ENCODE measurements at places on chromosomes 6 and 20.

DNA sequence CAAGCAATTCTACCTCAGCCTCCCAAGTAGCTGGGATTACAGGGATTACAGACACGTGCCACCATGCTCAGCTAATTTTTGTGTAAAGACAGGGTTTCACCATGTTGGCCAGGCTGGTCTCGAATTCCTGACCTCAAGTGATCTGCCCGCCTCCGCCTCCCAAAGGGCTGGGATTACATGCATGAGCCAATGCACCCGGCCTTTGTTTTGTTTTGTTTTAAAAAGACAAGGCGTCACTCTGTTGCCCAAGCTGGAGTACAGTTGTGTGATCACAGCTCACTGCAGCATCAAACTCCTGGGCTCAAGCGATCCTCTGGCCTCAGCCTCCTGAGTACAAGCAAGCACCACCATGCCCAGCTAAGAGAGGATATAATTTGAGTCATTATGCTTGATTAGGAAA, 5.4 kb downstream of the SERINC3 start:
- DNase-seq = no peak

DNA sequence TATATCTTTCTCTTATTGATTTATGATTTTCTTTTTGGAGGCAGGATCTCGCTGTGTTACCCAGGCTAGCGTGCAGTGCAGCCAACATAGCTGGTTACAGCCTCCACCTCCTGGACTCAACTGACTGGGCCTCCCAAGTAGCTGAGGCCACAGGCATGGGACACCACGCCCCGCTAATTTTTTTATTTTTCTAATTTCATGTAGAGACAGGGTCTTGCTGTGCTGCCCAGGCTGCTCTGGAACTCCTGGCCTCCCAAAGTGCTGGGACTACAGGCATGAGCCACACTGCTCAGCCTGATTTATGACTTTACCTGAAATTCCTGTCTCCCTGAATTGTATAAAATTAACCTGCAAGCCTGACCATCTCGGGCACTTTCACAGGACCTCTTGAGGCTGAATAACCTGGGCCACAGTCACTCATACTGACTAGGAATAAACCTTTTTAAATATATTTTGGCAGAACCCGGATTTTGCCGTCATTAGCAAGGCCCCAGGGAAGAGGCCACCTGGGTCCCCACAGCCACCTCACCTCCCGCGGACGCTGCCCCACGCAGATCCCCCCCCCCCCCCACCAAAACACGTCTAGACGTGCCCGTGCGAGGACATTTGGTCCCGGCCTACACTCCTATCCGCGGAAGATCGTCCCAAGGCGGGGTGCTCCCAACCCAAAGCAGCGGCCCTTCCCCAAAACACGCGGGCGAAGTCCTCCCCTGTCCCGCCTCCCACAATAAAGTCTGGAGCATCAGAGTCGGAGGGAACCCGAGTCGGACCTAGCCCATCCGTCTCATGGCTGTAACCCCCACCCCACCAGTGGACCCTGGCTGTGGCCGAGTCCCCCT, 902 bp downstream of the ZNF337 start:
- no peak for DNase-seq

GRCh38 chr6:127959869-127960268, 59.0 kb upstream of the THEMIS start:
- no peak for DNase-seq

DNA sequence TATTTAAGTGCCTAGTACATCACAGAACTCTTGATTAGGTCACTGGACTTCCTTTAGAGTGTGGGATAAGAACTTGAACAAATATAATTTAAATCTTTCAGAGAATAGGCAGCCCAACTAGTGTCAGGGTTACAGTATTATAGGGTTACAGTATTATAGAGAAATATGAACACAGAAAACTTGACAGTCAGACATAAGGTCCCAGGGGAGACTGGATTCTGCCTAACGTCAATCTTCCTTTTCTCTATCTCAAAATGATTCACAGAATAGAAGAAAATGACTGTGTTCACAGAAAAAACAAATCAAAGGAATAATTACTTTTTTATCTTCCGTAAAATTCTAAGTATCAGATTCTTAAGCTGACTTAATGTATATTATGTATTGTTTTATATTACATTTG, 623.8 kb downstream of the HTR1B start:
- no peak for DNase-seq

DNA sequence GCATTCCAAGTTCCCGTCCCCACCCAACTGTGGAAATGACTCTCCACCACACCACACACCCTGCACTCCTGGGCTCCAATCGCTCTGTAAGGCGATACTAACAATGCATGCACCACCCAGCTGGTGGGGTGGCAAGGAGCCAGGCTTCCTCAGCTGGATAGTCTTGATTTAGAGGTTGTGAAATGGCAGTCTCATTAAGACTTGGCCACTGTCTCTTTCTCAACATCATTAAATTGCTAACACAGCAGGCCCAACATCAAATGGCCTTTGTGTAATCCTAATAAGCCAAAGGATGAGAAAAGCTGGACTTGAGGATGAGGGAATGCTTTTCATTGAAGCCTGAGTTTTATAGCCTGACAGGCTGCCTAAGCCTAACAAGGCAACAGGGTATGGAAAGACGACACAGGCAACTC, 223.7 kb downstream of the GMDS start:
- peak; percentile 56 for DNase-seq

GRCh38 chr6:168420084-168420483, 20.9 kb upstream of the SMOC2 start:
- DNase-seq = no peak

GRCh38 chr20:31861385-31862156, 8.8 kb downstream of the DUSP15 start:
- peak; percentile 44 for DNase-seq

GRCh38 chr6:28337121-28337520, 1.2 kb upstream of the ZSCAN31 start:
- DNase-seq = no peak

DNA sequence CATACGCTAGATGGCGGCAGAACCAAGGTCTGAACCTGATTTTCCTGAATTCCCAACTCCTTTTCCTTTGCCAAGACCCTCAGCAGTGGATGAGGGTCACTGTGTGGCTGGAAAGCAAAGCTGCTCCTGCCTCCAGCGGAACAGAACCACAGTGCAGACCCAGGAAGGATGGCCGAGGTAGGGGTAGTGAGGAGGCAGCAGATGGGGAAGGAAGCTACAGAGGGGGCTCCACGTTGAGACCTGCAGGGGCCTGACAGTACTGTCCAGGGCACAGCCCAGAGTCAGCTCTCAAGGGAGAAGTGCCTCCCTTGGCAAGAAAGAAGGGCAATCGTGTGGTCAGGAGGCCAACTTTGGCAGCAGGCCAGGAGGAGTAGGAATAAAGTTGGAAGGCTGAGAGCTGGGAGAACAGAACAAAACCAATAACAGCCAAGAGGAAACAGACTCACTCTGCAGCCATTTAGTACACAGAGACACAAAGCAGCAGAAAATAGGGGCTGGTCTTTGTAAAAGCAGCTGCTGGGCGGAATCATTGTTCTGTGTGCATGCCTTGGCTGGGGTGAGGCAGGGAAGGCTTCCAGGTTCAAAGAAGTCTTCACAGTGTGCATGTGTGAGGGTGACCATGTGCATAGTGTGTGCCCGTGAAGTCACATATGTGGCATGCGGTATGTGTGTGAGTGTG, 3.1 kb downstream of the GABRR2 start:
- no peak for DNase-seq

GRCh38 chr6:133645966-133646740, 242.8 kb upstream of the TCF21 start:
- DNase-seq = no peak

- DNase-seq = no peak
Observed at GRCh38 chr6:30687659-30688431, 1.4 kb upstream of the PPP1R18 start.

DNA sequence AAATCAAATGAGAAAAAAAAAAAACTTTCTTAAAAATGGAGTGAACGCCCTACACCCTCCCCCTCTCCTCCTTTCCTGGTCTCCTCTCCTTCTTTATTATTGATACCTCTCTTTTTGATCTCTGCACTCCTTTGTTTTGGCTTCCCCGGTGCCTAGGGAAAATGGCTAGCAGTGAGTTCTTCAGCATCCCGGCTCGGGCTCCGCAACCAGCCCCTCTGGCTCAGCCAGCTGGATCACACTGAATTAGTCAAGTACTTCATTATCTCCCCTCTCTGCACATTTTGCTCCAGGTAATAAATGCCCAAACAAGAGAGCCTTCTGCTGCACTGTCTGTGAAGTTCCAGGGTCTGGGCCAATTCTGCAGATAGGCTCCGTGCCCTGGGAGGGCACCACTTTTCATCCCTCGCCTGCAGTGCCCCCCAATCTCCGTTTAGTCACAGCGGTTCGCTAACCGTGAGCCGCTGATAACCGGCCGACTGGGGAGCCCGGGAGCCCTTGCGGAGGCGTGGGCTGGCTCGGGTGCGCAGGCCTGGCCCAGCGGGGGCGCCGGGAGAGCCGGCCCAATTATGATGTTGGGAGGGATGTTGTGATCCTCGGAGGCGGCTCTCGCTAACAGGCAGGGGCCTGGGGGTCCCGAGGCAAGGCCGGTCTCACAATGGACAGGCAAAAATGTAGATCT, 301.9 kb downstream of the TFAP2A start:
- no peak for DNase-seq

GRCh38 chr20:9981829-9982228, 53.0 kb upstream of the ANKEF1 start:
- no peak for DNase-seq

- DNase-seq = no peak
Observed at GRCh38 chr6:157867981-157868380, 44.9 kb downstream of the SNX9 start.

DNA sequence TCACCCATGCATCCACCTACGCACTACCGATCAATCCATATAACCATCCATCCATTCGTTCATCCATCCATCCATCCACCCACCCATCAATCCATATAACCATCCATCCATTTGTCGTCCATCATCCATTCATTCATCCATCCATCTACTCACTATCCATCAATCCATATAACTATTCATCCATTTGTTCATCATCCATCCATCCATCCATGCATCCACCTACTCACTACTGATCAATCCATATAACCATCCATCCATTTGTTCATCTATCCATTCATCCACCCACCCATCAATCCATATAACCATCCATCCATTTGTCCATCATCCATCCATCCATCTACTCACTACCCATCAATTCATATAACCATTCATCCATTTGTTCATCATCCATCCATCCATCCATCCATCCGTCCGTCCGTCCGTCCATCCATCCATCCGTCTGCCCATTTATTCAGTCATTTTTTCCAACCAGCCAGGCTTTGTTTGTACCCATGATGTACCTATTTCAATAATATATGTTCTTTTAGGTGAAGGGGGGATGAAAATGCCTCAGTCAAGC, 6.1 kb upstream of the BPIFB6 start:
- no peak for DNase-seq

DNA sequence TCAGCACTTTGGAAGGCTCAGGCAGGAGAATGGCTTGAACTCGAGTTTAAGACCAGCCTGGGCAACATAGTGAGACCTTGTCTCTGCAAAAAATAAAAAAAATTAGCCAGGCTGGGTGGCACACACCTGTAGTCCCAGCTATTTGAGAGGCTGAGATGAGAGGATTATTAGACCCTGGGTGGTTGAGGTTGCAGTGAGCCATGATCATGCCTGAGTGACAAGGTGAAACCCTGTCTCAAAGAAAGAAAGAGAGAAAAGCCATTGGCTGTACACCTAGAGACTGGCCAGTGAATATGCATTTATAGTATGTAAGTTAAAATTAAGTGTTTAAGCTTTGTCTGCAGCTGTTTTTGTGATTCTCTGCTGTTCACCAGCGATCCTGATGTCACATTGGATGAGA, 6.1 kb downstream of the RBCK1 start:
- DNase-seq = no peak

DNA sequence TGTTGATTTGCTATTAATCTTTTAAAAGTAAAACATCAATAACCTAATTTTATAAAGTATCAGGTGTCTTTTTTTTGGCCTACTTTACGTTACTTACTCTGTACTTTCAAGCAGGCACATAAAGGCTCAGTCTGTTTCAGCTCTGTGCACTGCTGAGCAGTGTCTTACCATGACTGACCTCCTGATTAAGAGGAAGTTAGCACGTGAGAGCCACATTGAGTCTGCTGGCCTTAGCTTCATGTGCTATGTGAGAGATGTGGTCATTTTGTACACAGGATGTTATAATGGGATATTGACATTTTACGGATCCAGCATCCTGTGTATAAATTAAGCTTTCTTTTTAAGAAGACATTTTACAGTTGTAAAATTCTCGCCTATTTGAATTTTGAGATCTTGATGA, 31.9 kb downstream of the ARID1B start:
- DNase-seq = no peak
